Cortex of kidney (tissue), 1 donor: ENCODE measurements at places on chromosomes 11 and 22.

- no peak for DNase-seq
Observed at GRCh38 chr11:83456075-83456474, 169.9 kb upstream of the CCDC90B start.

DNA sequence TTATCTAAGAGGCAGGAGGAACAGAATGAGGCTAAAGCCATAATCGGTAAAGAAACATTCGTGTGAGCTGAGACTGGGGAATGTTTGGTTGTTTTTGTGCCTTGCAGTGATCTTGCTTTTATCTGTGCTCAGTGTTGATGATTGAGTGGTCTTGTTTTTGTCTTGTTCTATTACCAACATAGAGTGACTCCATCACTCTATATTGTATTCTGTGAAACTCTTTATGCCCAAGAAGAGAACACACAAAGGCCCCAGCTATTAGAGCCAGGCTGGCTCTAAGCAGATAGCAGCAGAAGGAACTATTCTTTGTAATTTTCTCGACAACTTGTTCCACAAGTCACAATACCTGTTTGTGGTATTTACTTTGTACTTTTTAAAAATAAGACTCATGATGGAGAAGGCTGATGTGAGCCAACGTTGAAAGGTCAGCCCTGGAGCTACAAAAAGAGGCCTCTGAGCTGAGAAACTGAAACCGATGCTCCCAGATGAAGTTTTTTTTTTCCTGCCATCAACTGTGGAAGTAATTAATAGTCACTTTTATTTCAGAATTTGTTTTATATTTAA lies 68.4 kb downstream of the LARGE1 start:
- no peak for DNase-seq

GRCh38 chr11:33930317-33931021 lies 38.6 kb upstream of the LMO2 start:
- no peak for DNase-seq

DNA sequence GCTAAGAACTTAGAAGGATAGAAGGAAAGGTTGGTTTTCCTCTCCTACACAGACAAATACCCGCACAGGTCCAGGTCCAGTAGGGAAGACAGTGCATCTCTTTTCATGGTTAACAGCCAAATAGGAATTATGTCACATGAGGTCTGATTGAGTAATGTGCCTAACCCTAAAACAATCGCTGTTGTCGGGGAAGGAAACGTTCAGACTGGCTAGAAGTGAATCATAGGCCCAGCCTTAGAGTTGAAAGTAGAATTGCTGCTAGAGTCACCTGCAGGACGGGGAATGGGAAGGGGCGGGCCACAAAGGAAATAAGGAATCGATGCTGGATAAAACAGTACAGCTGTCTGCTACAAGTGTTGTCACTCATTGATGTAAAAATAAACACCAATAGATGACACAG lies 12.4 kb upstream of the HTATIP2 start:
- no peak for DNase-seq

- no peak for DNase-seq
Observed at GRCh38 chr11:129013737-129014475, 71.2 kb upstream of the TP53AIP1 start.

GRCh38 chr11:91086028-91086427 lies 863.2 kb upstream of the CHORDC1 start:
- no peak for DNase-seq

DNA sequence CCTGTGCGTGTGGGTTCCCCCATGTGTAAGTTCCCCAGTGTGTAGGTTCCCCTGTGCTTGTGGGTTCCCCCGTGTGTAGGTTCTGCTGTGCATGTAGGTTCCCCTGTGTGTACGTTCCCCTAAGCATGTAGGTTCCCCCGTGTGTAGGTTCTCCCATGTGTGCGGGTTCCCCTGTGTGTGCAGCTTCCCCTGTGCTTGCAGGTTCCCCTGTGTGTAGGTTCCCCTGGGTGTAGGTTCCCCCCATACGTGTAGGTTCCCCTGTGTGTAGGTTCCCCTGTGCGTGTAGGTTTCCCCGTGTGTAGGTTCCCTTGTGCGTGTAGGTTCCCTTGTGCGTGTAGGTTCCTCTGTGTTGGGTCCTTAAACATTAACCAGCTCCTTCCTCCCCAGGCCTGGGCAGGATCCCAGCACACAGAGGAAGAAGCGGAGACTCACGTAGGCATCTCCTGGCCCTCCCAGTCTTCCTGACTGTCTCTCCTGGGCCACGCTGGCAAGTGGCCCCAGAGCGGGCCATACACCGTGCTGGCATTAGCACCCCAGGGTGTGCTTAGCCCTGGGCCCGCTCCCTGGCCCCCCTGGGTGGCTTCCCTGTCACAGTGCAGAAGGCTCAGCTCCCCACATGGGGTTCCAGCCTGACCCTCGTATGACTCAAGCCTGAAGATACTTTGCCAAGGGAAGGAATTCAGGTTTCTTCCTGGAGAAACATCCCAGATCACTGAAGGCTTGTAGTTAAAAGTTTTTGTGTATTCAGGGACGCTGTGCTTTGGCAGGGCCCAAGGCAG lies 2.8 kb upstream of the GRAMD4 start:
- no peak for DNase-seq

DNA sequence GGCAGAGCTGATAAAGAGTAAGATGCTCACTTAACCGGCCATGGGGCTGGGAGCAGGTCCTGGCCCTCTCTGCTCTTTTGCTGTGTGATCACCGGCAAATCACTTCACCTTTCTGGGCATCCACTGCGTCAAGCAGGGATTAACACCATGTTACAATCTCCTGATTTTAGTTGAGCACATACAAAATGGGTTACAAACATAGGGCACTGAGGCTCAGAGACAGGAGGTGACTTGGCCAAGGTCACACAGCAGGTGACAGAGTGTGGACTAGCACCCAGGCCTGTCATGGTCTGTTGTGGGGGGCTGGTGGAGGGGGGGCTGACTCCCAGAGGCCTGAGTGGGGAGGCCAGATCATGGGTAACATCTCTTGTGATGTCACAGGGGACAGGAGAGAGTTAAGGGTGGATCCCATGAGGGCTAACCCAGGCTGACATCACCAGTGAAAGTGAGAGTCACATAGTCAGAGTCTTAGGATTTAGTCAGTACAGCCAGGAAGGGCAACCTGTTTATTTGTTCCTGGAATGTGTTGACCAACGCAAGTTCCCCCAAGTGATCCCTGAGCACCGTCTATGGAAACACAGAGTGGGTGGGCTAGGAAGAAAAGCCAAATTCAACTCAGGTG lies 27.8 kb downstream of the GDPD5 start:
- DNase-seq, result no peak

DNA sequence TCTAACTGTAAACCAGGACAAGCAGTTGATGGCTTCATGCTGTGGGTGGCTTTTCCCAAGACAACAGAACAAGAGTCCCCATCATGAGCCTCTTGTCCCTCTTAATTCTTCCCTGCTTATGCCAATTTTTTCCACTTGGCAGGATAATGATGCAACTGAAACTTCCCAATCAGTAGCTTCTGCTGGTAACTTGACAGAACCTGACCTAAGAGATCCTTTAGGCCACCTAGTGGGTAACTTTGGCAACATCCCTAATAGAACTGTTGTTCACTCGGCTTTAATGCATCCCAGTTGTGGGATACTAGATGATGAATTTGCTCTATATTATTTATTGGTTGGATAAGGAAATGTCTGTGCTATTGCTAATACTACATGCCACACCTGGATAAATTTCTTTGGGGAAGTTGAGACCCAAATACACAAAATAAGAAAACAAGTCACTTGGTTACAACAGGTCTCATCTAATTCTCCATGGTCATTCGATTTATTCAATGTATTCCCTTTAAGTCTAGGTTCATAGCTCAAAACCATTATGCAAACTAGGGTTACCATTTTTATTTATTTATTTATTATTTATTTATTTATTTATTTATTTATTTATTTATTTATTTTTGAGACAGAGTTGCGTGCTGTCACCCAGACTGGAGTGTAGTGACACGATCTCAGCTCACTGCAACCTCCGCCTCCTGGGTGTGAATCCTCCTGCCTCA lies 41.4 kb upstream of the NFAM1 start:
- DNase-seq, result no peak

DNA sequence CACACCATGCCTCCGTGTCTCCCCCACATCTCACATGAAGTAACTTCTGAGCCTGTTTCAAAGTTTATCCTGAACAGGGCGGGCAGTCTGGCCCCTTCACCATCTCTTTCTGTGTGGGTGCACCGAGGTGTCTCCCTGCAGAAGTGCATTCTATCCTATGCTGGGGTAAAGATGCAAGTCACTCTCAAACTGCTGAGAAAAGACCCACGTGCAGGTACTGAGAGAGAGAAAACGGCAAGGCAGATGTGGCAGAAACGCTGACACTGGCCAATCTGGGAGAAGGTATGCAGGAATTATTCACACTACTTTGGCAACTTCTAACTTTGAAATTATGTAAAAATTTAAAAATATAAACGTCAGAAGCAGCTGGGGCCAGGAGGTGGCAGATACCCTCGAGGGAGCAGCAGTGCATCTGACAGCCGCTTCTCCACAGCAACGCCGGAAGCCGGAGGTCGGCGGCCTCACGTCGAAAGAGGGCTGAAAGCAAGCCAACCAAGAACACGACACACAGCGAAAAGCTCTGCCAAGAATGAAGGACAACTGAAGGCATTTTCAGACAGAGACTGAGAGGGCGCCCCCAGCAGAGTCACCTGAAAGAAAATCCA lies 34.2 kb upstream of the MOB2 start:
- no peak for DNase-seq

- no peak for DNase-seq
Observed at GRCh38 chr11:113016905-113017304, 55.7 kb downstream of the NCAM1 start.

DNA sequence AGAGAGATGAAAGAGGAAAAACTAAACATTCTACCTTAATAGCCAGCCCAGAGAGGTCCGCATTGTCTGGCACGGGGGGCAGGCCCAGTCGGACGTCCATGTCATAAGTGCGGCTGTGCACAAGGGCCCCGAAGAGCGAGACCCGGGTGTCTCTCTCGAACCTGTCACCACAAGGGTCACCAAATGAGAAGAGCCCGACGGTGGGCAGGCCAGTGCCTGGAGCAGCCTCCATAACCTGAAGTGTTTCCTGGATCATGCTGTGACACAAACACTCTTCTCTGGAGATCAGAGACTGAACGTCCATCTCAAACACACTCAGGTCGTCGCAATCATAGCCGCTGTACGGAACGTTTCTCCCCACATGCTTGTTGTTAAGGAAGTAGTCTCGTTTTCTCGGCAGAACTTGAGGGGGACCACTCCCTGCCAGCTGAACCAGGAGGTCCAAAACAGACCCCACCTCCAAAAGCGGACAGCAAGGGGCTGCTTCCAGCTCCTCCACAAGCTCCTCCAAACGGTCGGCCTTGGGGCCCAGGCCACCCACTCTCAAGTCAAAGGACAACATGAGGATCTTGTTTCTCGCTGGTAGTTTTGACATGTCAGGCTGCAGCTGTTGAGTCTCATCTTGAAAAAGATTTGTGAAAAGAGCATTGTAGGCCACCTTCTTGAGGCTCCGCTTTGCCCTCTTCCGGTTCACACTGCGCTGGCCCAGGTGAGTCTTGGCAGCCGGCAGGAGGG lies 971 bp downstream of the TUBGCP6 start:
- DNase-seq, result no peak

GRCh38 chr11:23732026-23732425 lies 764.8 kb upstream of the LUZP2 start:
- DNase-seq, result no peak
